Testis (tissue), 5 donors: ENCODE measurements at places on chromosomes 7 and 10. TPM values are rescaled to one million over a fixed set of nuclear protein-coding genes. Genes with fewer than 3 reads are reported as not detected.

Gene CHST15
- total RNA-seq, result 11.5 TPM

Gene STYXL1
- 48.3 TPM for total RNA-seq

Gene CALHM1
- 0.24 TPM for total RNA-seq

Gene MPP7
- total RNA-seq, result 10.8 TPM

Gene SPDYE9
- total RNA-seq, result 1.9 TPM
